ENCODE measurements at places on chromosomes 12 and 14.

DNA sequence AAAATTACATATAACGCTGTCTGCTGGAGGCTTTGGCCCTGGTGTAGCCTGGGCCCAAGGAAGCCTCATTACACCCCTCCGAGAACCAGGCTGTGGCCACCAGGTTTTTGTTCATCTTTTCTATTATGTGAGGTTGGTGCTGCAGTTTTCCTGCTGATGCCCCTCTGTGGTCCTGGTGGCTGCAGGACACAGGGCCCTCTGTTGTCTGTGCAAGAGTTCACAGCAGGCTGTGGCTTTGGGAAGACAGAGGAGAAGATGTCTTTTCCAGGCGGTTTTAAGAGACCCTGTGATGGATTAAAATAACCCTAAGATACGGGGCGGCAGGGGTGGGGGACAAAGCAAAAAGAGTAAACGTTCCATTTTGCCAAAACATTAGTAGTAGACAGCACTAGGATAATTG lies 121.5 kb downstream of the ADGRD1 start:
- no peak for DNase-seq

- DNase-seq, result no peak
These were observed 60.2 kb upstream of the STXBP6 start for GRCh38 chr14:25110106-25110505.

- DNase-seq, result no peak
These were observed 87.6 kb upstream of the MED13L start for GRCh38 chr12:116365114-116365513.

DNA sequence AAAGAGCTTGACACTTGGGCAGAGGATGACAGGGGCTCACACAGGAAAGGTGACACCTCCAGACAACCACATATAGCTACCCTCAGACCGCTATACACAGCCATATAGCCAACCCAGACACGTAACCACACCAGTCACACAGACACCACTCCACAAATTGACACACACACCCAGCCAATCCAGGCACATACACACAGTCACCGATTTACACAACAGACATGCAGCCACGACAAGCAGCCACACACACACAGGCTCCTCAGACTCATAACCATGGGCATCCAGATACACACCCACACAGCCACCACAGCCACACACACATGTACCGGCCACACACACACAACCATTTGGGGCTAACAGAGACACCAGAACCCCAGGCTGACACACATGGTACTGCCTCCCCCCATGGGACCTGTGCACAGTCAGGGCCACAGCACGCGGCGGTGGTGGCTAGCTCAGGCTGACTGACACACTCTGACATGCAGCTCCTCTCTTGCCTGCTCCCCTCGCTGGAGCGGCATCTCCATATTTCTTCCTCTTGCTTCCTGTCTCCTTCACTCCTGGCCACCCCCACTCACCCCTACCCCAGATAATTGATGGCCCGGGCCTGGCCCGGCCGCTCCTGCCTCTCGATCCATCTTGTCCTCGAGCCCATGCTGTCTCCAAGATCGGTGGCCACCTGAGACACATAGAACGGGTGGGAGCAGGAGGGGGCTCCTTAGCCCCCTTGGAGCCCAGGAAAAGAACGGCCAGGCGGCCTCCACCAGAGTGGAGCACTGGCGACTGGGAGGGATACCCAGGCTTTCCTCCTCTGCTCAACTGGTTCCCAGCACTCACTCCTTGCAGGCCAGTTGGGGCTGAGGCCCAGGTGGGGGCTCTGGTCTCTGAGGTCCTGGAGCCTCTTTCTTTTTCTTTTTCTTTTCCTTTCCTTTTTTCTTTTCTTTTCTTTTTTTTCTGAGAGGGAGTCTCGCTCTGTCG lies 6.0 kb upstream of the SHMT2 start:
- no peak for DNase-seq

GRCh38 chr12:123910761-123911193 lies 61.9 kb downstream of the CCDC92 start:
- no peak for DNase-seq

GRCh38 chr12:6899837-6900519 lies 4.6 kb upstream of the LRRC23 start:
- no peak for DNase-seq

DNA sequence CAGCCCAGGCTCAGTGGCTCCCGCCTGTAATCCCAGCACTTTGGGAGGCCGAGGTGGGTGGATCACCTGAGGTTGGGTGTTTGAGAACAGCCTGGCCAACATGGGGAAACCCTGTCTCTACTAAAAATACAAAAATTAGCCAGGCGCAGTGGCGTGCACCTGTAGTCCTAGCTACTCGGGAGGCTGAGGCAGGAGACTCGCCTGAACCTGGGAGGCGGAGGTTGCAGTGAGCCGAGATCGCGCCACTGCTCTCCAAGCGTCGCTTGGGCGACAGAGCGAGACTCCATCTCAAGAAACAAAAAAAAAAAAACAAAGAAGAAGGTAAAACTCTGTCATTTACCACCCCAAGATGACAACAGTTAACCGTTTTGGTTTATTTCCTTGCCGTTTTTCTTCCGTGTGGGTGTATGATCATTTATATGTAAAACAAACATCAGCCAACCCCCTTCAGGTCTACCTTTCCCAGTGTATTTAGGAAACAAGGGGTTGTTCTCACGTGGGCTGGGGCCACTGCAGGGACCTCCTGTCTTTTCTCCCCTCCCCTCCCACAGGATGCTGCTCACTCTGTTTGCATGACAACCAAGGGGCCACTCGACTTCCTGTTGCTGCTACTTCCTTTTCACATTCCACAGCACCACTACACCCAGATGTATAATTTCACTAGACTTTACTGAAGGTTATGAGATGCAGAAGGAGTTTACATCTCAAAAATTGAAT lies 13.6 kb downstream of the TTC9 start:
- no peak for DNase-seq

DNA sequence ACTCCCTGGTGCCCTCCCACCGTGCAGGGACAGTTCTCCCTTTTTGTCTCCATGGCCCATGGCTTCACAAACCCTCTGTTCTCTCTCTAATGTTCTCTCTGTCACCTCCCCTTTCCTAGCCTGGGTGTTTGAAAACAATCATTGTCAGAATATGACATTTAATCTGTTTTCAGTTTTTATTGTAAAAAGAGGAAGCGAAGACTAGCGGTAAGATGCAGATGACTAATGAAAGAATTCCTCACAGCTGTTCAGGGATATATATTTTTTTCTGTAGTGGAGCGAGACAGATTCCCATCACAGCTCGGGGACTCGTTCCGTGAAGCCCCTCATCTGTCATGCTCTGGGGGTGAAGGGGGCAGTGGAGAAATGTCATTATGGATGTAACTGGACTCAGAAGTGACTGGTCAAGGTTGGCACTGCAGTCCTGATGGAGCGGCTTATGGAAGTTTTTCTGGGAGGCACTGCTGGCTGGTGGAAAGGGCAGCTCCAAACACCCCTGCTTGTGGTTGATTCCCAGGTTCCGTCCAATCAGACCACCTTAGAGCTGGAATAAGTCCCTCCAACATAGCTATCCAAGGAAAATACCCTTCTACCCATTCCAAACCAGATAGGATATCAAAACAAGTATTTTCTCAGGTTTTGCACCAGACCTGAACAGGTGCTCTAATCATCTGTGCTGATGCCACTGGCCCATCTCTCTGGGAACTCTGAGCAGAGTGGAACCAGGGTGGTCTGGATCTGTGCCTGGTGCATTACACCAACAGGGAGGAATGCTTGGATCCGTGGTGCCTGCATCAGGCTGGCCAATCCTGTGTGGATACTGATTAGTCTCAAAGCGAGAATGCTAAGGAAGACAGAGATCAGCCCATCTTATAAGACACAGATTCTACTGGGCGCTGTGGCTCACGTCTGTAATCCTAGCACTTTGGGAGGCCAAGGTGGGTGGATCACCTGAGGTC lies 84.7 kb downstream of the GPATCH2L start:
- no peak for DNase-seq

- no peak for DNase-seq
These were observed 124.4 kb downstream of the HELB start for GRCh38 chr12:66426696-66427095.

DNA sequence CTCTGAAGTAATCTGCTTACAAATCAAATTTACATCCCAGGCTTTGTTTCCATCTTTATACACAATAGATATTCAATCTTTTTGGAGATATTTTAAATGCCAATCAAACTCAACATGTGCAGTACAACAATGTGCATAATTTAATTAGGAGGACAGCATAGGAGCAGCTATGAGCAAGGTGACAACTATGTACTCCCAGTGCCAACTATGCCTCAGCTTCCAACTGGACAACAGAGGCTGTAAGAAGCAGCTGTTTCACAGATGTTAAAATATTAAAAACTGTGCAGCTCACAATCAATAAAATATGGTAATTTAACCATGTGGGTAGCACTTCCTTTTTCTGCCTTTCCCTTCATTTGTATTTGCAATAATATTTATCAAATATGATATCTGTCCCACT lies 99.9 kb downstream of the ST8SIA1 start:
- no peak for DNase-seq

- no peak for DNase-seq
These were observed 10.6 kb downstream of the ACVRL1 start for GRCh38 chr12:51917746-51918453.

DNA sequence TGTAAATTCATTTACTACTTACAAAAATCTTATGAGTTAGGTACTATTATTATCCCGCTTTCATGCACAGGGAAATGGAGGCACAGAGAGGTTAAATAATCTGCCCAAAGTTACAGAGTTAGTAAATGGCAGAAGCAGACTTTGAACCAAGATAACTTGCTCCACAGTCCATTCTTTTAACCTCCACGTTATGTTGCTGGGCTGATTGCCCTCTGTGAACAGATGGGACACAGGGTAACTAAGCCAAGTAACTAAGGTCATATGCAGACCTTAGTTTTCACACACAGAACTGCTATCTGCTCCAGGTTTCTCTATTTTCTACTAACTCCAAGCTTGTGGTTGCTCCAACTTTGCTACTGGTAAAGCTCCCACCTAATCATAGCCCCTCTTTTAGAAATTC lies 147.1 kb upstream of the IFNG-AS1 start:
- DNase-seq, result no peak

DNA sequence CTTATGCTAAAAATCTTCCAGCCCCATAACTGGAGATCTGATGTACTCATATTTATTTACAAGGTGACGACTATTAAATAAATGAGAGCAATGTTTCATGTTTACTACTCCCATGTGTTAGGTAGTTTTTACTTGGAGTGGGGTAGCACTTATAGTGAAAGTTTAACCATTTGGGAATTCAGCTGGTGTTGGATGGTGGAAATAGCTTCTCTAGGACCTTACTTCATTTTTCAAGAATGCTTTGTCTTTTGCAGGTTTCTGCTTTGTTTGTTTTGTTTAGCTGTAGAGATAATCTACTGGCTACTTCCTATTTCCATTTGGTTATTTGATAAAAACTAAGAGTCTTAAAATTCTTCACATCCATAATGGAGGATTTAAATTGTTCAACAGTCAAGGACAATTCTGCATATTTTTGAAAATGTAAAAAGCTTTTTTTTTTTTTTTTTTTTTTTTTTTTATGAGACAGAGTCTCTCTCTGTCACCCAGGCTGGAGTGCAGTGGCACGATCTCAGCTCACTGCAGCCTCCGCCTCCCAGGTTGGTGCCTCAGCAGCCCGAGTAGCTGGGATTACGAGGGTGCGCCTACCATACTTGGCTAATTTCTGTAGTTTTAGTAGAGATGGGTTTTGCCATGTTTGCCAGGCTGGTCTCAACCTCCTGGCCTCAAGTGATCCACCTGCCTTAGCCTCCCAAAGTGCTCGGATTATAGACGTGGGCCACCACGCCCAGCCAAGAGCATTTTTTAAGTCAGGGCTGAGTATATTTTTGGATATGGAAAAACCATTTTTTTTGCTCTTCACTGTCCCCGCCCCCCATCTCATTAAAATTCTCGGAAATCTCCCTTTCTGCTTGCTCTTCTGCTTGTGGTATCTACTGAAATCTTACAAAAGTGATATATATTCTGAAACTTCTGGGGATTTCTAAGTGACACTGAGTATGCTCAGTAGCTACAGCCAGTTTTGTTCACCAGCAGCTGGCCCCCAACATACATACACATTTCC lies 1.4 kb upstream of the ABCD2 start:
- DNase-seq, result no peak

DNA sequence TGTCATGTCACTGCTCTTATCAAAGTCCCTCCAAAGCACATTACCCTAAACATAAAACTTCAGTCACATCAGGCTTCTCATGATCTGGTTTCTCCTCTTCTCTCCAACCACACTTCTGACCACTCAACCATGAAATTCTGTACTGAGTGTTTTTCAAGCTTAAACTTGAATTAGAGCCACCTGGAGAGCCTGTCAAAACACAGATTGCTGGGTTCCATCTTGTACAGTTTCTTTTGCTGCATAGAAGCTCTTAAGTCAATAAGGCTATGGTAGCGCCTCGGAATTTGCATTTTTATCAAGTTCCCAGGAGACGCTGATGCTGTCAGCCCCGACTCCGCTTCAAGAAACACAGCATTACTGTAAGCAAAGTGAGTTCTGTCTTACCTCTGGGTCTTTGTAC lies 16.4 kb upstream of the SRRM4 start:
- DNase-seq, result no peak

DNA sequence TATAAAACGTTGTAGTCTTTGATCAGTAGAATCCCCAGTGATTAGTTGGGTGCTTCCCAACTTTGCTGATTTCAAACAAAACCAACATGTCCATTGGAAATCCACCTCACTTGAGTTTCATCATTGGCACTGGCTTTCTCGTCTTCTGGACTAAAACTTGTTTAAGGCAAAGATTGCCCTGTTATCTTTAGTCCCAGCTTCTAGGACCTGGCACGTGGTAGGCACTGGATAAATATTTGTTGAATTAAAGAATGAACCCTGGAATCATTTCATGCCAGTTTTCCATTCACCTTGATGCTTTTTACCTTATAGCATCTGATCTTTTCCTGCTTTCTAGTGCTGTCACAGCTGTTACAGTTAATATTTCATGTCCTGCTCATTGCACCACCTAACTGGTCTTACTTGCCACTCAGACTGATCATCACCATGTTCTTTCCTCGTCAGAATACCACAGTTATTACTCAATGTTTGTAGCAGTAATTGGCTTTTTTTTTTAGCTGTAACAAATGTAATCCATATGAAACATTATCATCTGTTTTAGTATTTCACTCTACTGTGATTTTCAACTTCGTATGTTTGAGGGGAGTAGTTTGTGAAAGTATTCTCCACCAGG lies 7.3 kb upstream of the C12orf50 start:
- DNase-seq, result no peak

DNA sequence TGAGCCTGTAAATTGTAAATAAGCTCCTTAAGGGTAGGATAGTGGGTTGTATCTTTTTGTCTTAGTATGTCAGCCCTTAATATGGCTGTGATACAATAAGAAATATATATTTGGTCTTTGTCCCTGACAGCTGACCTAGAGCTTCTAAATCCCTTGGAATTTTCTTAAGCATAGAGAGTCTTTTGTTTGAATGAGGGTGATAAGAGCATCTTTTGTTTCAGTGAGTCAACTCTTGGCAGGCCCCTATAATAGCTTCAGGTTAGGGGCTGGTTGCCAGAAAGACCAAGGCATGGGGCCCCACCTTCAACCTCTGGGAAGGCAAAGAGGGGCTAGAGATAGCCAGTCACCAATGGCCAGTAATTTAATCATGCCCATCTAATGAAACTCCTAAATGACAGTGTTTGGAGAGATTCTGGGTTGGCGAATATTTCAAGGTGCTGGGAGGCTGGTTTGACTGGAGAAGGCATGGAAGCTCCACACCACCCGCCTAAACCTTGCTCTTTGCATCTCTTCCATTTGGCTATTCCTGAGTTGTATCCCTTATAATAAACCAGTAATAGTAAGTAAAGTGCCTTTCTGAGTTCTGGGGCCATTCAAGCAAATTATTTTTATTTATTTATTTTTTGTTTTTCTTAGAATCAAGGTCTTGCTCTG lies 10.5 kb downstream of the PALS1 start:
- DNase-seq, result no peak
